ENCODE measurements at places on chromosomes 7 and 10.

DNA sequence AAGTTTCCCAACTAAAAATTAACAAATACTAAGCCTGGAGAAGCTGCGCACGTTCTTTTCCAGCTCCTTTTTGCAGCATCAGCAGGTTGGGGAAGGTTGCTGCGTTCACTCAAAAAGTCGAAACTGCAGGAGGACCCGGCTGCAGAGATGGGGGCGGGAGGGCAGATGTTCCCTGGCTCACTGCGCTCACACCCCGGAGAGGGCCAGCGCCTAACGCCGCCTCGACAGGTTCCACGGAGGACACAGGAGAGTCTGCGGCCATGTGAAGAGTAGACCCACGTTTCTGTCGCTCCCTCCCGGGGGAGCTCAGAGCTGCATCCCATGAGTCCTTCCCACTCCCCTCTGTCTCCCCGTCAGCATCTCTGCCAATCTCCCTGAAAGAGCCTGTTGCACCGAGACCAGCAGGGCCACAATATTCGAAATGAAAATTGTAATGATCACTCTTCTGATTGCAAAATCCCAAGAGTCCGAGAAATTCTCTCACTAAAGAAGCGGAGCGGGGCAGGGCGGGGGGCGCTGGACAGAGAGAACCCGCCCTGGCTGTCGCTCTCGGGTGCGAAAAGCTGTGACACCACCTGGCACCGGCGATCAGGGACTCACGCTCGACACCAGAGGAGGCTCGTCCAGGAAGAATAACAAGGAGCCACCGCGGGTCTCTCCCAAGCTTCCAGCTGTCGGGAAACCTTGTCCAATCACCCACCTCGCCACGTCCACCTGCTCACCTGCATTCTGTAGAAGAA is 131.5 kb upstream of the PFKP start:
- no peak for DNase-seq

- DNase-seq, result no peak
These were observed 97.7 kb upstream of the MEOX2 start for GRCh38 chr7:15783987-15784693.

DNA sequence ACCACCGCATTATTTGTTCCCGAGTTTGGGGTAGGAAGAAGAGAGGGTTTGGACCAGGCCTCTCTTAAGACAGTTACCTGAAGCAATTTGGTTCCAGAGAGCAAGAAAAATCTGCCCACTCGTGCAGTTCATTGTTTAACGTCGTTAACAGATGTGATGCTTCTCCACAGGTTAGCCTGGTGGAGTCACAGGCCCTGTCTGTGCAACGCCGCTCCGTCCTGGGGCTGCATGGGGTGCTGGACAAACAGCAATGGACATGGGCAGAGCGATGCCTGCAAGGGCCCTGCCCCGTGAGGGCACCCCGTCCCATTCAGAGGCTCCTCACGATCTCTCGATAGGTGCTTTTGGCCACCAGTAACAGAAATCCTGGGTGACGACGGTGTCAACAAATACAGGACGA is 9.7 kb downstream of the FOXL3 start:
- DNase-seq, result no peak

GRCh38 chr7:141362580-141363435 is 188.4 kb upstream of the AGK start:
- DNase-seq, result no peak

GRCh38 chr10:63922468-63923284 is 401.5 kb downstream of the REEP3 start:
- peak; percentile 67 for DNase-seq

GRCh38 chr10:62384057-62384446 is 9.9 kb downstream of the ZNF365 start:
- DNase-seq, result no peak

DNA sequence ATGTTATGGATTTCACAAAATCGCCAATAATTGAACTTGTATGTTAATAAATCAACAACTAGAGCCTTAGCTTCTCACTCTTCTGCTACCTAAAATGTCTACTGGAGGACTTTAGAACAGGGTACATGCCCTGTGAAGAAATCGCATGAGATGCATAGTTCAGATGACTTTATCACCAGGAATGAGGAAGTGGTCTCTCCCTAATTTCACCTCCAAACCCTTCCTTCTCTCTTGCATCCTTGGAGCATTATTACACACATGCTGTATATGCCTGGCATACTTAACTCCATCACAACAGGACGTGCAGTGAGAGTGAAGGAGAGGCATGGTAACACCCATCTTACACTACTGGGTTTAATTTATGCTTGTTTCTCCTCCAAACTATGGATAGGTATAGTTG is 27.8 kb downstream of the RHEB start:
- no peak for DNase-seq

GRCh38 chr7:1850976-1851571 is 181.0 kb downstream of the ELFN1 start:
- no peak for DNase-seq

Measured in NCI-H526 (cell line).